Fibroblast of the aortic adventitia (primary cell): ENCODE measurements at places on chromosomes 3 and 15. TPM values are rescaled to one million over a fixed set of nuclear protein-coding genes. Genes with fewer than 3 reads are reported as not detected.

DNA sequence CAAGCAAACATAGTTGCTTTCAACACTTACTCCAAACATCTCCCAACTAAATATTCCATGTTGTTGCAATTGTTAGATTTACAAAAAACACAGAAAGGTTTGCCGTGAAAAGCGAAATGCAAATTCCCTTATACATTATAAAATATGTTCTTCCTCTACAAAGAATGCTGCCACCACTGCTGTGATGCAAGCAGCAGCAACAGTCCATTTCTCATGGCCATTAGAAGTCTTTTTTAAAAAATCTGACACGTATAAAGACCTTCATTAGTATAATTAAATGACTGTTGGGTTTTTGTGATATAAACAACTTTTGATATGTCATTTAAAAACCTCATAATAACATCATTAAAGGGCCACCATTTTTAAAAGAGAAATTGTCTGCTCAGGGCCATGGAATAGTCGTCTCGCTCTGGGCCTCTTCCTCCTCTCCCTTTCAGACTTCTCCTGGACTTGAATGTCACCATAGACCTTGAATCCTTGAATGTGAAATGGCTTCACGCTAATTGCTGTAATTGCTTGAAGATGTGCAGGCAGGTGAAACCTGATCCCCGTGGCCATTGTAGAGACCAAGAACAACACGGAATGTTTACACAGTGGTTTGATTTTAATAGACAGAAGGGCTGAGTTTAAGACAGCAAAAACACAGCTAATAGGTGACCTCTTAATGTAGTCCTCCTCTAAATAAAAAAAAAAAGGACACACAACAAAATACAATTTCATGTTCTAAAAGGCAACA, 450.4 kb downstream of the FOXP1 start:
- no peak for DNase-seq

DNA sequence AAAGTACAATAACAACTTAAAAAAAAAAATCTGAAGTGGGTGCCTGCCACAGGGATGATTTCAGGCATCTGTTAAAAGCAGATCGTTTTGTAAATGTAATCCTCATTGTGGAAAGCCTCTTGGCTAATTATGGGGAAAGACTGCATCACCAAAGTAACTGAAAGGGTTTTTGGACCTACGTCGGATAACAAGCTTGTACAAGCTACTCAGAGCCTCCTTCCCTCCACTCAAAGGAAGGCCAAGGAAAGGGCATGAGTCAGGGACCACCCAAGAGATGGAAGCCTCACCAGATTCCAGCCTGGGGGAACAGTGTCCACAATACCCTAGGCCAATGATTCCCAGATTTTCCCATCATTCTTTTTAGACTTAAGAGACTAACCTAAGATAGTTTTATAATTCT, 84.3 kb downstream of the ATP1B3 start:
- peak; percentile 63 for DNase-seq

- DNase-seq, result no peak
Observed at GRCh38 chr3:114404590-114404989, 110.8 kb downstream of the TIGIT start.

- DNase-seq, result peak; percentile 36
Observed at GRCh38 chr15:45790325-45790943, 155.6 kb downstream of the SQOR start.

GRCh38 chr3:11346416-11346815, 74.2 kb downstream of the ATG7 start:
- no peak for DNase-seq

Gene GALNT15
- 10.9 and 22.0 TPM in 2 replicates for total RNA-seq
